ENCODE measurements at places on chromosomes 3 and 15.
A peak's percentile ranks its signal among the peaks of the same experiment; 100 is the strongest.

- no peak for DNase-seq
Observed at GRCh38 chr15:100925480-100925879, 6.3 kb downstream of the LRRK1 start.

- DNase-seq: peak; percentile 22
Observed at GRCh38 chr3:123728014-123728413, 143.2 kb upstream of the HACD2 start.

- DNase-seq: no peak
Observed at GRCh38 chr3:45545476-45545875, 49.1 kb upstream of the LIMD1 start.

DNA sequence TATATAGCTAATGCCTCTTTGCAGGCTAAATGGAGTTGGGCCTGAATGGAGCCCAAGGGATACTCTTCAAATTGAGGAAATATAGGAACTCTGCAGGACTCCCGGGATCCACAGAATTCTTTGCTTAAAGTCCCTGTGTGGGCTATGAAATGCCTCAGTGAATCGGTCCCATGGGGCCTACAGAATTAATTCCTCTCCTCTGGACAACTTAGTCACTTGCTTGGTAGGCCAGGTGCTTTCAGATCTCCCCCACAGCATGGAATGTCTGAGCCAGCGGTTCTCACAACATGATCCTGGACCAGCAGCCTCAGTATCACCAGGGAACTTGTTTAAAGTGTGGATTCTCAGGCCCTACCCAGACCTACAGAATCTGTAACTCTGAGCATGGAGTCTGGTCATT lies 15.1 kb upstream of the PRICKLE2 start:
- DNase-seq: no peak

- DNase-seq: no peak
Observed at GRCh38 chr3:126465928-126466544, 9.7 kb downstream of the ZXDC start.

DNA sequence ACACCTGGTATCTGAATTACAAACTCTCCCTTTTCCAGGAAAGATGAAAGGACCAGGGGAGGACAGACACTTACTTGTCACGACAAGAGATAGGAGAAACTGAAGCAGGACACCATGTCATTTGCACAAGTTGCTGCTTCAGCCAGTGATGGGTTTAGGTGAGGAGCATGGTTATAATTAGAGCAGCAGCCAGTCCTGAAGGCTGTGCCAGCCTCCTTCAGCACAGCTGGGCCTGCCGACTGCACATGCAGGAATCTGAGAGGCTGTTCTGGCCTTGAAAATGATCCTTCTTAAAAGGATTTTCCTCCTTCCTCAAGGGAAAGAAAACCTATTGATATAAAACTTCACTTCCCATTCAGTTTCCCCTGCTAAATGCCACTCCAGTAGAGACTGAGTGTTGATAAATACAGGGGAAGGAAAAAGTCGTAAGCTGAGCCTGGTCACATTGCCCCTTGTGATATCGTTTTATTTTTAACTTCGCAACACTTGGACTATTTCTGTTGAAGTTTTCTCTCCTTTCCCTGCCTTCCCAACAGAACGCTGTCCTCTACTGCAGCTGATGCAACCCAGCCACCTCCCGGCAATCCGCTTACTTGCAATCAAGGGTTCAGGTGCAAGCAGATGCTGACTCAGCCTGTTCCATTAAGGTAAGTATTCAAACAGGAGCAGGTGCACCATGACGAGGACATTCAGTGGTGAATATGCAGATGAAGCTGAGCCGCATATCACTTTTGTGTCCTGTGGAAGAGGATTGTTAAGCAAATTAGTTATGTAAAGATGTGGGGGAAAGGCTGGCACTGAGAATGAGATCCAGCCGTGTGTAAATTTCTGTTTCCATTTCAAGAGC lies at the start of gene FBXO40:
Gene FBXO40, plus strand, starts transcription at position 524 of the 847 bp plus-strand sequence. CDS start 27,197 bp downstream, outside the sequence.
- no peak for DNase-seq

GRCh38 chr3:155730843-155731242 lies 14.0 kb downstream of the PLCH1 start:
- DNase-seq: no peak

DNA sequence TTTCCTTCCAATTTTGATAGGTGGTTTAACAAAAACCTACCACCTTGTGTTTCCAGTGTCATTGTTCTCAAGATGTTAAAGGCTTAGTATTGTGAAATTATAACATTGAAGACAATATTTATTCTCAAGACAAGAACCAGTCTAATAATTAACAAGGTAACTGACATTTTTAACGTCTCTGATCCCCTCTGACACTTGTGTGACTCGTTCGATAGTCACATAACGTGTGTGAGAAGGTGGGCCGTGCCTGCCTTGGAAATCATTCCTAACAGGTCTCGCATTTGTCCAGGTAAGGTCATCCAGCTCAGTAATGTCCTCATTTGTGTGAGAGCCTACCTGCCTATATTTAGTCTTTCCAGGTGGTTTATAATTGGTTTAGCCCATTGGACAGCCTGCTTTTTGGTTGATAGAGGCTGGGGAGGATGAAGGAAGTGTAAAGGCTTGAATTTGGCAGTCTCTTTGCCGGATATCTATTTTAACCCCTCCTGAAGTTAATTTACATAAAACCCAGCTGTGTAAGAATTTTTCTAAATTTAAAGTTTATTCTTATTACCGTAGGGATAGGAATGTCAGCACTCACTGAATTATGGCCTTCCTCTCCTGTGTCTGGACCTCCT lies 94.4 kb downstream of the AKAP13 start:
- DNase-seq: no peak

DNA sequence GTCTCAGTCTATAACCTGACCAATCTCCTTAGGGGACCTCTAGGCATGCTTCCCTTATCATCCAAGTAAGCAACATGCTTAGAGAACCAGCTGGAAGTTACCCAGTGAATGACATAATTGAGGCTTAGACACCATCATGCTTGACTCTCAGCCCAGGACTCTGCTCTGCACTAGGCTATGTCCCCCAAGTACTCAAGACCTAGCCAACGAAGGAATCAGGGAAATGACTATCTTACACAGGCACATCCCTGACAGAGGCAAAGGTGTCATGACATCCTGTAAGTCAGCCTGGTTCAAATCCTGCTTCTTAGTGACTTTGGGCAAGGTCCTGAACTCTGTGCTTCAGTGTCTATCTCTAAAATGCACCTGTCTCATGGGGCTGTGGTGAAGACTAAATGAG lies 24.6 kb upstream of the CELF6 start:
- no peak for DNase-seq

GRCh38 chr3:13073326-13074005 lies at the start of gene IQSEC1:
Gene IQSEC1 (minus strand): TSS chr3:13073429. CDS start chr3:13073014, 415 bp downstream.
- no peak for DNase-seq

- peak; percentile 45 for DNase-seq
Observed at GRCh38 chr15:34318277-34319079, 19.1 kb downstream of the SLC12A6 start.

DNA sequence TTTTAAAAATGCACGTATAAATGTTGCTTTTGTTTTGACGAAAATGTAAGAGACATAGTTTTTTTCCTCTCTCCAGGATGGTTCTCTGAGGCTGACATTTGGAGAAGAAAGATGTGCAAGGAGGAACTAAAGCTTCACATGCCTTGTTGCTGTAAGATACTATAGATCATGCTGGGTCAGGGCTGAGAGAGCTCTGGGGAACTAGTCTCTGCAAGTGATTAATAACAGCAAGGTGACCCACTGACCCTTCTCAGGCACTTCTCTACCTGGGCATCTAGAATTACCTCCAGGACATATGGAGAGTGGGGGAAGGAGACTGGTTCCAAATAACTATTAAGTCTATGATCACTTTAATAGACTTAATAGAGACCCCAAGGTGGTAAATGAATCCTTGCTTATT lies 246.0 kb downstream of the KBTBD8 start:
- no peak for DNase-seq

DNA sequence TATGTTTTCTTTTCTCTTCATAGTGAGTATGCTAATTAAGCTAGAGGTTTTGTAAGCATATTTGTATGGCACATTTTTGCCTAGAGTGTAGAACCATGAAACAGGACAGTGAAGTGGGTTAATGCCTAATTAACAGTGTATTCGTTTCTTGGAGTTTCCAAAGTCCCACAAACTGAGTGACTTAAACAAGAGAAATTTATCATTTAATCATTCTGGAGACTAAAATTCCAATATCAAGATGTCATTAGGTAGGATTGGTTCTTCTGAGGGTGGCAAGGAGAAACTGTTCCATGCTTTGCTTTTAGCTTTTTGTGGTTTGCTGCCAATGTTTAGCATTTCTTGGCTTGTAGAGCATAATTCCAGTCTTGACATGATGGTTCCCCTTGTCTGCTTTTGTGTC lies 734.2 kb downstream of the NAALADL2 start:
- no peak for DNase-seq

DNA sequence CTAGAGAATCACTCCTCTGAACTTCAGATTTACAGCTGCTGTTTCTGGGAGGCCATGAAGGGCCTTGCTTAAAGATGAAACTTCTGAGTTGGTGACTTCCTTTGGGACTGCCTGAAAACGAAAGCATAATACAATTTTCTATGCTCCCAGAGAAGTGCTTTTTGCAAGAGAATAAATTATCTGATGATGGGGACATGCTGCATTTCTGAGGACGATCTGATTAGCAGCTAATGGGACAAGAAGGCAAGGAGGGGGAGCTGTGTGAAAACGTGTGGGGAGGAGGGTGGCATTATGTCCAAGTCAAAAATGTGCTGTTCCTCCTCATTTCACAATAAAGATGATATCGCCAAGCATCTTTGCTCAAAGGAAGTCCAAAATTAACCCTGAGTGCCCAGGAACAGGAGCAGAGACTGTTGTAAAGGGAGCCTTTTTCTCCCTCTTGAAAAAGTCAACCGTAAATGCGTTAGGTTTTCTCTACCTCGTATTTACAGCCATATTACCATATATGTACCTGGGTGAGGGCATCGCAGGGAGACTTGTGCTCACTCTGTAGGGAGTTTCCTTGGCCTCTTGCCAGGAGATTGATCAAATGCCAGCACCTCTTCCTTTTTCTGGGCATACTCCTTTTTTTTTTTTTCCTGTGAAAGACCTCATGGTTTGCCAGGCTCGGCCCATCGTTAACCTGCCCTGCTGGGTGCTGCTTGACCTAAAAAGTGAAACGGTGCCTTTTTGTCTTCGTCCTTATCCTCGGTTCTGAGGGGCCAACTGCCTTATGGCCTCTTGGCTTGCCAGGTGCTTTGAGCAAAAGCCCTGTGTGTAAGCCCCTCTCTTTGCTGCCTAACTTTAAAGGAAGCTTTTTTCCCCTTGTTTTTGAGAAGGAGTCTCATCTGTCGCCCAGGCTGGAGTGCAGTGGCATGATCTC lies 11.5 kb downstream of the ITPR1 start:
- DNase-seq: no peak

DNA sequence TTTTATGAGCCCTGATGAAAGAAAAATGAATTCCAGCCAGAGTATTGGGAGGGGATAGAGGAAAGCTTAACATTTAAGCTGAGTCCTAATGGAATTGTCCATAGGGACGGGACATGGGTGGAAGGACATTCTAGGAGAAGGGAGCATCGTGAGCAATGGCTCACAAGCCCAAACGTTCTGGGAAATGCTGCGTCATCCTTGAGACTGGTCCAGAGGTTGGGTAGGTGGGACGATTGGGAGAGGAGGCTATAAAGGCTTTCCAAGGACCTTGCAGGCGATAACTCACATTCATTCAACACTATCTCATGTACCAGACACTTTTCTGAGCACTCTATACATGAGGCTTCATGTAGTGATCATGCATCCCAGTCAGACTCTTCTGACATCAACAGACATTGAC lies 237.5 kb downstream of the THSD4 start:
- DNase-seq: no peak

DNA sequence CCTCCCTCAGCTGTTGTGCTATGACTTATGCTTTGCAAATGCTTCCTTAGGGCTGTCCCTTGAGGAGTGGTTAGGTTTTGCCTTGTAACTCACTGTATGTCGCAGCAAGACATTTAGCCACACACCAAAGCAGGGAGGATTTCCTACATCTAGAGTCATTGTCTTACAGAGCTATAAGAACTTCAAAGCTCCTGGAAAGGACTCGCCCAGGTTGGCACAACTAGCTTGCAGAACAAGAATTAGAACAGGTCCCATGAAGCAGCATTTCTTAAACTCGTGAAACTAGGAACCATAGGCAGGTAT lies 19.4 kb upstream of the ACAP2 start:
- no peak for DNase-seq

- DNase-seq: peak; percentile 29
Observed at GRCh38 chr15:89912674-89913396, at the start of gene ARPIN. Gene ARPIN (minus strand): TSS chr15:89912952. CDS start chr15:89912835, 117 bp downstream.

- no peak for DNase-seq
Observed at GRCh38 chr3:2078821-2079220, 19.8 kb upstream of the CNTN4 start.

- no peak for DNase-seq
Observed at GRCh38 chr15:20341901-20342600, 199.5 kb downstream of the GOLGA6L6 start.

GRCh38 chr3:64120876-64121275 lies 97.6 kb upstream of the PSMD6 start:
- DNase-seq: no peak

DNA sequence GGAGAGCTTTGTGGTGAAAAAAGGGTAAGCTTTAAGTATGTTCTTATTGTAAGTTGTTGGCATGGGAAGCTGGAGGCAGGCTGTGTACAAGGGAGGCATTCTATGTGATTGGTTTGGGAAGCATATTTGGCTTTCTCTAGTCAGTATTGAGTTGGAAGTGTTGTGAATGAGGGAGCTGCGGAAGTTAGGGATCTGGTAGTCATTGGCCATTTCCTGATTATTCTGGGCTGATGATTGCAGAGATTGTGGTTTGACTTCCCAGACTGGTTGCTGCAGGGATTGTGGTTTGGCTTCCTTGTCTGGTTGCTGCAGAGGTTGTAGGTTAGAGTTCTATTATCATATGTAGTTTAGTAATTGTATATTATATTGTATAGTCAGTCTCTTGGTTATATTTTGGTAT lies 21.0 kb downstream of the STXBP5L start:
- DNase-seq: peak; percentile 48

DNA sequence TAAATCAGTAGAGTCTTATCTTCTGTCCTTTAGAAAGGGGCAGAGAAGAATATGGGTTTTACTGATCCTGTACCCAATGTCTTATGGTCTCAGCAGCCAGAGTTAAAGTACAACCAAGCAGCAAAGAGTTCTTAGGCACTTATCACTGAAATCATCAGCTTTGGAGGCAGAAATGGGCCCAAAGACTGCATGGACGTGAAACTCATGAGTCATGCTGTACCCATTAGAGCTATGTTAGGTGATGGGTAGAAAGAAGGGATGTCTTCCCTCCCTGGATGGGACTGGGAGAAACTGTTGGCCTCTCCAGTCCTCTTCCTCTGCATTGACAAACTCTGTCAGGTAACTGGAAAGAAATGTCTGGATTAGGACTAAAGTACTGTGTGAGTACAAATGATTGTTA lies 63.4 kb downstream of the EOMES start:
- no peak for DNase-seq

- DNase-seq: no peak
Observed at GRCh38 chr3:177946497-177946896, 589.7 kb upstream of the KCNMB2 start.

- DNase-seq: no peak
Observed at GRCh38 chr3:78880603-78881461, 887.0 kb downstream of the ROBO1 start.

Measured in astrocyte (in vitro differentiated cells and primary cell).